ENCODE measurements at places on chromosomes 11 and 22.
A peak's percentile ranks its signal among the peaks of the same experiment; 100 is the strongest.

GRCh38 chr22:36048911-36049677 is 20.5 kb upstream of the RBFOX2 start:
- DNase-seq = no peak

- DNase-seq = no peak
These were observed 794.0 kb downstream of the TBC1D22A start for GRCh38 chr22:47556473-47556872.

- no peak for DNase-seq
These were observed 27.3 kb upstream of the ELF5 start for GRCh38 chr11:34540870-34541269.

DNA sequence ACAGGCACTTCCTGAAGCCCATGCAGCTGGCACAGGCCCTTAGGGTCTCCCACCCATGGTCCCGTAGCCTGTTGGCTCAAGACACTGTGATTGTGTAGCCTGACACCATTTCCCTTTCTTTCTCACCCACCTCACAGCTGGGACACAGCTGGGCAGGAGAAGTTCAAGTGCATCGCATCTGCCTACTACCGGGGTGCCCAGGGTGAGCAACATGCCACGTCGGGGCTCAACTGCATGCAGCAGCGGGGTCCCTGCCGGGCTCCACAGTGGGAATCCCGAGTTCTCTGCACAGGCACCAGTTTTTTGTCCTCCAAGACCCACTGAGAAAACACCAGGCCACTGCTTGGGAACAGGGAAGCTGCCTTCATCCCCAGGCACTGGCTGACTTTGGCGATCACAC is 10.6 kb downstream of the RAB36 start:
- no peak for DNase-seq

- DNase-seq = no peak
These were observed 75.6 kb upstream of the ARHGAP32 start for GRCh38 chr11:129267716-129268115.

GRCh38 chr11:1472180-1473005 is 14.2 kb downstream of the MOB2 start:
- peak; percentile 0 for DNase-seq

DNA sequence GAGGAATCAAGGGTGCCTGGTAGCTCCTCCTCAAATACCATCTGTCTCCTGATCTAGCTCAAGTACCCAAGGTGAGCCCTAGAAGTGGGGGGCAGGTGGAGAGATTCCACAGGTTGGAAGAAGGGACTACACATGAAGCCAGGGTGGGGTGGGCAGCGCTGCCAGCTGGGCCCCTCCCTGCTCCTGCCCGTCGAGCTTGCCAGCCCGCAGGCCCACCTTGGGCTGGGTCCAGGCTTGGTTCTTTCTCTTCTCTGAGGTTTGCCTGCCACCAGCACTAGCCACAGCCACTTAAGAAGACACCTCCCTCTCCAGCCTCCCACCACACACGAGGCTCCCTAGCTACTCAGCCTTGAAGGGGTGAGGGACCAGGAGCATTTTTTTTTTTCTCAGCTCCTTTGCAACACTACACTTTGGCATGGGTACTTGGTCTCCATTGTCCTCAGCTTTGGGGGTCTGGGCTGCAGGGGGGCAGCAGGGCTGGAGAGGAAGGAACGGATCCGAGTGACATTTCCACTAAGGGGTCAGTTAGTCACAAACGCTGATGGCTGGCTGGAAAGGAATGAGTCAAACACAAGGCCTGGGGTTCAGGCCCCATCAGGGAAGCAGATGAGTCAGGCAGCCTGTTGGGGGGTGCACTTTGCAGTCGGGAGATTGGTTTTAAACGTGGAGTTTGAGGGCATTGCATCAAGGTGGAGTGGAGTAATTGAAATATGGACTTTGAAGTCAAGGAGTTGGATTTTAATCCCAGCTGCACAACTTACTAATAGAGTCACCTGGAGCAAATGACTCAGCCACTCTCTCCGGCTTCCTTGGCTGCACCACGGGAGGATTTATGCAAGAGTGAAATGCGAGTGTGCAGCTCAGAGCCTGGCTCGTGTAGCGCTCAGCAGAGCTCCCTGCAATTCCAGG is 7.4 kb upstream of the NPTXR start:
- DNase-seq = no peak

GRCh38 chr22:25334162-25334490 is 114.7 kb downstream of the CRYBB2 start:
- DNase-seq = peak; percentile 53

DNA sequence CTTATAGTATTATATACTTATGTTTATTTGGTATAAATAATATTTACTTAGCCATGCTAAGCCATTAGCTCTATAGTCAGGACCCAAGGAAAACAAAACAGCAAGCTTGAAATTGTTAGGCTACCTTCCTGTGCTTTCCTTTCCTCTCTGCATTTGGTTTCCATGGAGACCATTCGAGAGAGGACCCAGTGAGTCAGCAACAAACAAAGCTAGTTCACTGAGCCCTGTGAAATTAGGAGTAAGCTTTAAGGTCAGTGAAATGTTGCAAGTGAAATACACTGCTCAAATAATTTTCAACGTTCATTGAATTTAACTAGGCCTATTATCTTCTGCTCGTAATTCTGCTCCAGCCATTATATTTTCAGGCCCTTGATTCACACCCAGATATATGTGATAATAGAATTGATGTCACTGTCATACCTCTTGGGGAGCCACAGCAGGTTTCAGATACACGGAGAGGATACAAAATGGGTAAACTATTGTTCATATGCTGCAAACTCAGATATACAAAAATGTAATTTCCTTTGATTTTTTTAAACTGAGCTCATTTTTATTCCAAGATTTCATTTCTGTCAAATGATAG is 9.1 kb upstream of the OR10D3 start:
- no peak for DNase-seq

DNA sequence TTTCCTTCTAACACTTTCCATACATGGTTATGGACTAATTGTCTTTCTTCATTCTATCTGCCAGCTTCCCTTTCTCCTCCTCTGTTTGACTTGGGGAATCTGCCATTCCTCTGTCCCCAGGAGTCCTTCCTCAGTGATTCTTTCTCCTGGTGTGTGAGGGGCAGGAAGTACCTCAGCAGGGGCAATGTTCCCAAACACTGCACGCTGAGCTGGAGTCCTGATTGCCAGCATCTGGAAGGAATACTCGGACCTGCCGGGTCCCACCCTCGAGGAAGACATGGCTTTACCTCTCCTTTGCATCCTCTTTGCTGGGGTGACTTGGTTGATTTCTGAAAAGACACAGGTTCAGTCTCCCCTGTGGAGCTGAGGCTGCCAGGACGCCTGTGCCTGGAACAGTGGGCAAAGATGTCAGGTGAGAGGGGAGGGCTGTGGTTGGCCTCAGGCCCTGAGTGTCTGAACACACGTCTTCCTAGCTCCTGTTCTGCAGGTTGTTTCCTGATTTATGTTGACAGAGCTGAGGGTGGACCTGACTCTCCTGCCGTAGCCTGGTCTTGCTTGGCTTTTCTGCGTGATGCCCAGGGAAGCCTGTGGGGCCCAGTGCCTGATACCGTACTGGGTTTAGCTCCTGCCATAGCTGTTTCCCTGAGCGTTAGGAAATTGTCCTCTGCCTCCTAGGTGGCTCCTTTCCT is 4.3 kb downstream of the COX8A start:
- no peak for DNase-seq

DNA sequence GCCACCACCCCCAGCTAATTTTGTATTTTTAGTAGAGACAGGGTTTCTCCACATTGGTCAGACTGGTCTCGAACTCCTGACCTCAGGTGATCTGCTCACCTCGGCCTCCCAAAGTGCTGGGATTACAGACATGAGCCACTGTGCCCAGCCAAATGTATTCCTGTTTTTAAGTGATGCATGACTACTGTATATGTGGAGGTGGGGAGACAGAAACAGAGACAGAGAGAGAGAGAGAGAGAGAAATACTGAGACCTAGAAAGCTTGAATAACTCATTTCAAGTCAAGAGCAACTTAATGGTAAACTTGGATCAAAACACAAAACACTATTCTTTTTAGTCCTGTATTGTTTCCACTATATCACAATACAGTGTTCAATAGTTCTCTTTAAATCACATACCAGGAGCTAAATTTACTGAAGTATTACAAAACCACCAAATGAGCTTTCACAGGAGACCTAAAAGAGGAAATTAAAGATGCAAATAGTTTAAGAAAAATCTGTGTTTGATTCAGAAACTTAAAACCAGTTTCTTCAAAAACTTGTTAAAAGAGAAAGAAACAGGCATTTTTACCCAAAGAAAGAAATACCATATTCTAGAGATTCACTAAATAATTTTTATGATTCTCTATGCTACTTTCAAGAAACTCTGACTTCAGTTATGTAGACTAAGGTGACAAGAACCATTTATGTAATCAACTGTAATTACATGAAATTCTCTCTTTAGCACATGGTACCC is 188.7 kb downstream of the ETS1 start:
- no peak for DNase-seq

GRCh38 chr22:44245867-44246266 is 65.1 kb downstream of the PARVG start:
- DNase-seq = no peak

DNA sequence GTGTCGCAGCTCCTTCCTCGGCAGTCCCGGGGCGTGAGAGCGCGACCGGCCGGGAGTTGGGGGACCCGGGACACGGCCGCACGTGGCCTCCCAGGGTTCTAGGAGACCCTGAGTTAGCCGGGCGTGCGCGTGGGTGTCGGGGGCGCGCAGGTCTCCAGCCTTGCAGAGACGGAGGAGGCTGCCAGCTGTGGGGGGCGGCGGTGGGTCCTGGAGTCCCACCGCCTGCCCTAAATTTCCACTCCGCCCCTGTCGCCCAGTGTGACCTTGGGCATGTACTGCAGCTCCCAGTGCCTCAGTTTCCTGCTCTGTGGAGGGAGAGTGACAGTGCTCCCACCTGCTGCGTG is 18.8 kb downstream of the RRP7A start:
- DNase-seq = no peak

DNA sequence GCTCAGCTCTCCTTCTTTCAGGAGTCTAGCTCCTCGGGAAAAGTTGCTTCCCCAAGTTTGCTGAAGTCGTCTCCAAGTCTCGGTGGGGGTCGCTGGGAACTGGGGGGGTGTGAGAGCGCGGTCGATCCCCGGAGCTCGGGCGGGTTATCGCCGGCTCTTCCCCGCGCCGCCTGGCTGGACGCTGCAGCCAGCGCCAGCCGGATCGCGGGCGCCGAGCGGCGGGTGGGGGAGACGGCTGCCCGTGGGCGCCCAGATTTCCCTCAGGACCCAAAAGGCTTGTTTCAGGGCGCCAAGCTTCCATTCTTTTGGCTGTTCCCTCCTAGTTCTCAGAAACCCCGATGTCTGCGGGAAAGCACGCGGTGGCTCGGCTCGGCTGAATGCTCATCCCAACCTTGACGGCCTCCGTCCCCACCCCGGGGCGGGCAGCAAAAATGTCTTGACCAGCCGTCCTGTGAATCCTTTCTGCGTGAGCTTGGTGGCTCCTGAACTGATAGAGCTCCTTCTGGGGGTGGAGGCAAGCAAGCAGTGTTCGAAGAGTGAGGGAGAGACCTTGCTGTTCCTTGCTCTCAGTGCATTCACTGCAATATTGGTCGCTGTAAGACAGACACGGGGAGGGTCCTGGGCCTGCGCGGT is 1.7 kb downstream of the ZBTB16 start:
- peak; percentile 16 for DNase-seq

DNA sequence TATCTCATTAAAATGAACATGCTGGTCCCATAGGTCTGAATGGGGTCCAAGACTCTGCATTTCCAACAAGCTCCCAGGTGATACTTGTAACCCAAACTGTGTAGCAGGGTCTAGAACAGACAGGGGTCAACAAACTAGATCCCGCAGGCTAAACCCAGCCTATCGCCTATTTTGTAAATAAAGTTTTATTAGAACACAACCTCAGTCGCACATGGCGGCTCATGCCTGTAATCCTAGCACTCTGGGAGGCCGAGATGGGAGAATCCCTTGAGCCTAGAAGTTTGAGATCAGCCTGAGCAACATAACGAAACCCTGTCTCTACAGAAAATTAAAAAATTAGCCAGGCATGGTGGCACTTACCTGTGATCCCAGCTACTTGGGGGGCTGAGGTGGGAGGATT is 42.3 kb upstream of the HMGXB4 start:
- DNase-seq = no peak

GRCh38 chr22:37109242-37109917 is at the start of gene TMPRSS6:
Gene TMPRSS6, minus strand, starts transcription at chr22:37109713. Its CDS starts 6,296 bp downstream, at chr22:37103417.
- no peak for DNase-seq

- DNase-seq = no peak
These were observed 22.0 kb downstream of the FADS3 start for GRCh38 chr11:61869429-61869707.

DNA sequence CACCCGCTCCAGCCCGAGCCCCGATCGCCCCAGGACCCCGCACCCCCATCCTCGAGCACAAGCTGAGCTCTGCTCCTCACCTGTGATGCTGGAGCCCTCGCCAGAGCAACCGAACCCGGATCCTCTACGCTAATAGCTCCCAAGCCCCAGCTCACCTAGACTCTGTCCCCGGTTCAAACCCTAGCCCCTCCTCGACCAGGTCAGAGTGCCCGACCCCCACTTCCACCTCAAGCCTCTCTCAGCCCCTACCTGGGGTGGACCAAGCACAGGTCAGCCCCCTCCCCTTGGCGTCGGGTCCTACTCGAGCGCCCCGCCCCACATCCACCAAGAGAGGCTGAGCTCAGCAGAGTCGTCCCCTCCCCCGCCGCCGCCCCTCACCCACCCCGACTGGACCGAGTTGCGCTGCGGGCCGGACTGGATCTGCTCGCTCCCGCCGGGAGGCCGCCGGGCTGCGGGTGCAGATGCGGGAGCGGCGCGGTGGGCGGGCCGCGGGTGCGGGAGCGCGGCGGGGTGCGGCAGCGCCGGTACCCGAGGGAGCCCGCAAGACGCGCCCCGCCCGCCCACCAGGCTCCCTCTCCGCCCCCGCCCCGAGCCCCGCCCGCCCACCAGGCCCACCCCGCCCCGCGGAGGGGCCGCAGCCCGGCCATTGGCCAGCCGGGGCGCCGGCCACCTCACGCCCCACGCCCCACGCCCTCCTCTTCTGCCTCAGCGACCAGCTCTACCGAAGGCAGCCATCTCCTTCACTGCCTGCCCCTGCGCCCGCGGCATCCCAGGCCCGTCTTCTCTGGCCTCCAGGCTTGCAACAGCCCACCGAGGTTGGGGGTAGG is 577 bp upstream of the DKK3 start:
- peak; percentile 6 for DNase-seq

GRCh38 chr22:49725516-49725915 is 102.2 kb downstream of the BRD1 start:
- DNase-seq = no peak

DNA sequence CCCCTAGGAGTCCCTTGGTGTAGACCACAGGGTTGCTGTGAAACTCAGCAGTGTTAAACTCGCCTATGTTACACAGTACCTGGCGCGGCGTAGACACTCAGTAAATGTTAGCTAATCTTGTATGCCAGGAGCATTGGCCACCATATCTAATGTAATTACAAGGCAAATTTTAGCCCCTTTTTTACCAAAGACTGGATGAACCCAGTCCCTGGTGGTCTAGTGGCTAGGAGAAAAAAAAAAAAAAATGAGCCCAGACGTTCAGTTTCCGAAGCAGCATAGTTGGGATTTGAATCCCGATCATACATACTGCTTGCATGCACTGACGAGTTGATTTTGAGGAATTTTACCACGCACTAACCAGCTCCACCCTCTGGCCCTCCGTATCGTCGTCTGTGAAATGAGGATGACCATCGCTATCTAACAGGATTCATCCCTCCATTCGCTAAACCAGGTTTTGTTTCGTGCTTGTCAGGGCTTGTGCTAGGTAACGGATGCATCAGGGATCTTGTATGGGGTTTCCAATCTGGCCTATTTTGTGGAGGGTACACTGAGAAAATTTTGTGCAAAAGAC is 688 bp downstream of the PTS start:
- no peak for DNase-seq

- no peak for DNase-seq
These were observed 31.8 kb downstream of the TPBGL start for GRCh38 chr11:75272391-75272790.
